Activated CD4-positive, alpha-beta memory T cell treated with anti-CD3 and anti-CD28 coated beads, Interleukin-2, amount 10 ng/mL, durations not matched to agents 7 days and 5 days (primary cell): ENCODE measurements at places on chromosomes 16 and 17.
A peak's percentile ranks its signal among the peaks of the same experiment; 100 is the strongest.

GRCh38 chr16:47967374-47967773 is 188.4 kb downstream of the ABCC12 start:
- no peak for DNase-seq

DNA sequence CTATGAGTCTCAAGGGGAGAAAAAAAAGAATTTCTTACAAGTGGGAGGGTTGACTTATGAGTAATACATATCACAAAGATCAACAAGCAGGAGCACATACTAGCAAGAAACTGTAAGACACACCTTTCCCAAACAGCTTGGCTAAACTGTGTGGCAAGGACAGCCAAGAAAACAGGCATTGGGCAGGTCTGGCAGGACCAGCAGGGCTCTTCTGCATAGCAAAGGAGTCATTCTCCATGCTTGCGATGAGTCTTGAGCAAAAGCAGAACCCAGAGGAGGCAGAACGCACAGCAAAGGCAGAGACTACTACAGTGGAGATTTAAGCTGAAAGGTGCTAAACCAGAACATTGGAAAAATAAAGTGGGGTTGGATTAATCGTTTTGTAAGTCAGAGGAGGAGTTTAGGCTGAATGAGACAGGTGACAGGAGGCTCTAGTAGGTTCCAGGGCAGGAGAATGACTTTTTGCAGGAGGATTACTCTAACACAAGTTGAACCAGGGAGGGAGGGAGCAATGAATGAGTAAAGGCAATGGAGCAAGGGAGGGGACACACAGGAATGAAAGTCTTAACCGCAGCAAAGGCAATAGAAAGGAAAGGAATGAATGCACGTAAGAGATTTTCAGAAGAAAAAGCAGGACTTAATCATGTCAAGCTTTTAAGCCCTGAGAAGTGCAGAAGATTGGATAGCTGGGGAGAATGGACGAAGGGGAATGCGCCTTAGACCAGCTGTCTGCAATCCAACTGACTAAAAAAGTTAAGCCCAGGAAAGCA is 2.7 kb downstream of the N4BP1 start:
- no peak for DNase-seq

DNA sequence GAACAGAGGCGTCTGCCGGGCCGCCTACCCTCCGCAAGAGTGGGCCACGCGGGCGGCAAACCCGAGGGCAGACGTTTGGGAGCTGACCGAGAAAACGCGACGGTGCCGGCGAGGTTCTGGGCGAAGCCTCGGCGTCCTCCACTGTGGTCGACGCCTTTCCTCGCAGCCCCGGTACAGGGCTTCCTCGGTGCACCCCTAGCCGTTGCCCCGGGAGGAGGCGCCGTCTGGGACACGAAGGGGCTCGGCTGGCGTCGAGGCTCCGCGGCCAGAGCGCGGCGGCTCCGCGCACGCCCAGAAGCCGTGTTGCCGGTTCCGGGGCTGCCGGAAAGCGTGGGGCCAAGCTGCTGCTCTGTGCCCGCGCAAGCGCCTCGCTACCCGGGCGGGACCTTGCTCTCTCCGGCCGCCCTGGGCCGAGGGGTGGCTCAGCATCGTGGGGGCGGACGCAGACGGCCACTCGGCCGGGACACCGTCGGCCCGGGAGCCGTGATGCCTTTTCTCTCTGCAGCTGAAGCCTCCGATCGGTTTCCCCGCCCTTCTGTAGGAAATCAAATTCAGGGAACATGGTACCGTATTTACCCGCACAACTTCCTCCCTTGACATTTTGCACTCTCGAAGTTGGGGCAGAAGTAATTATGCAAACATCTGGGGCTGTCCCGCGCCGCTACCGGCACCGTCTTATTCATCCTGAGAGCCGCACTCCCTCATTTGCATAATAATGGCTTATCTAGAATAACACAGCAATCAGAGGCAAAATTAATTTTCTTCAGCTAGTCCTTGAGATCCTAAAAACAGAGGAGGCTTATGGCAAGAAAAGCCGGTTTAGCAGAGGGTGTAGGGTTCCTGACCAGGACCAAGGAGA is 7.3 kb upstream of the CBX8 start:
- peak; percentile 70 for DNase-seq

GRCh38 chr16:27463741-27464591 is 62.0 kb downstream of the IL21R start:
- peak; percentile 64 for DNase-seq

DNA sequence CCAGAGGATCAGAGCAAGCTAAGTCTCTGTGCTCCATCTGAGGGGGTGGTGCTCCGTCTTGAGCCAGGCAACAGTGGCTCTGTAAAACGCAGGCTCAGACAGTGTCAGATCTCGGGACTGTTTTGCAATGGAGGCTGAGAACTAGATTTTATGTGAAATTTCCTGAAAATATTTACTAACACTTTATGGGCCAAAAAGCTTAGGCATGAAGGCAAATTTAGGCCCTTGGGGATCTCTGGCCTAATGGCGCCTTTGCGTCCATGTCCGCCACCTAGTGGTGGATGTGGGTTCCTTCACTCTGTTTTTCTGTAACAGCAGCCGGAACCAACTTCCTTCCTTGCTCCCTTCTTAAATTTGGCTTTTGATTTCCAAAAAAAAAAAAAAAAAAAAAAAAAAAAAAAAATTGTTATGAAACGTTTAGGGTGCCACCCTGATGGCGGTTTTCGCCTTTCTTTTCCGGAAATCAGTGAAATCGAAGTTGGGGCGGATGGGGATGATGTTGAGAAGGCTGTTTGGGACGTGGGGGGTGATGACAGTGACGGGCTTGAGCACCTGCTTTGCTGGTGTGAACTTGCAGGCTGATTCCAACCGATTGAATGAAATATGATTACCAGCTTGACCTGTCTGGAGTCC is 14.0 kb upstream of the ELAC2 start:
- peak; percentile 55 for DNase-seq

GRCh38 chr16:56637814-56638750 is at the start of gene MT1A:
Gene MT1A, plus strand, starts transcription at chr16:56638666. Its CDS starts 73 bp downstream, at chr16:56638739.
- DNase-seq = no peak

- no peak for DNase-seq
These were observed 30.4 kb downstream of the CCDC182 start for GRCh38 chr17:57714665-57715180.

DNA sequence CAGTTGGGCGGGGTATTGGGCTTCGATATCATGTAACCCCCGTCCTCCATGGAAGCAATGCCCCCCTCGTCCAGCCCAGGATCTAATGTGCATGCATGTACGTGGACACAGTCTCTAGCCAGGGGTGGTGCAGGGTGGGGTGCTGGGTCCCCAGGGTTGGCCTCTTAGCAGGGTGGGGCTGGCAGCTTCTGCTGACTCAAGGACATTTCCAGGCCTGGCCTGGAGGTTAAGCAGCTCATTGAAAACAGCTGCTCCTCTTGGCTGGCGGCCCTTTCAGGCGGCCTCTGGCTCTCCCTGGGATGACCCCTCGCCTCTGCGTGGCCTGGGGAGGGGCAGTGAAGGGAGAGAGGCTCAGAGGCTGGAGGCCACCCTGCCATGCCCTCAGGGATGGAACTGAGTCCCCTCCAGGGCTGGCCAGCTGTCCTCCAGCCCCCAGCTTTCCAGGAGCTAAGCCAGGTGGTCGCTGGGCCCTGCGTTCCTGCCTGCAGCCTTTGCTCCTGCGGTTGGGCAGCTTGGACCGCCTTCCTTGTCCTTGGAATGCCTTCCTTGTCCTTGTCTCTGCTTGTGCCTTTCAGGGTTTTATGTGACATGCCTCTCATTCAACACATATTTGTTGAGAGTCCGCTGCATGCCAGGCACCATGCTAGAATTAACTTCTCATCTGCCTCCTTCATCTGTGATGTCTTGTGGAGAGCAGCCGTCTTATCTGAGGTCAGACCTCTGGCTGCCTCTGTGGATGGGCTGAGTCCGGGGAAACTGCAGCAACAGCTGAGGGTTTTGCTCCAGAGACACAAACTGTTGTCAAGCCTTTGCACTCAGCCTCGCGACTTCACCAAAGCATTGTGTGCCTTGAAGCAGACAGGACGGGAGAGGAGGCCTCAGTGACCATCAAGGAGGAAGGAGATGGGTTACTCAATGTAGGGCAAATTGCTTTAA is 26.6 kb downstream of the MRC2 start:
- no peak for DNase-seq

GRCh38 chr17:40362696-40363110 is 1.8 kb downstream of the GJD3 start:
- DNase-seq = peak; percentile 90

DNA sequence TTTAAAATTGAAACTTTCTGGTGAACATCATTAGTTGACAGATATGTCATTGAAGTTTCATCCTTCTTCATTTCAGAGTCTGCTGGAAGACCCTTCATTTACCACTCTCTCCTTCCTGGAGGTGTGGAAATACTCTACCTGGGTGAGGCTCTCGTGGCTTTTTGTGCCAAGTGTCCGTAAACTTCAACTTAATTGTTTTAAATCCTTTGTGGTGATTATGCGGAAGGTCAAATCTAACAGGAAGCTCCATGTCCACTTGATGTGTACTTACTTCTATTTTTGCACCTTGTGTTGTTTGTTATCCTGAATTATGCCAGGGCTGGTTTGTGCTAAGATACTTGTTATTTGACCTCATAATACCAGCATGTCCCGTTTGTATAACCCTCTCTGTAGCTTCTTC is 129.2 kb downstream of the WWOX start:
- DNase-seq = no peak

DNA sequence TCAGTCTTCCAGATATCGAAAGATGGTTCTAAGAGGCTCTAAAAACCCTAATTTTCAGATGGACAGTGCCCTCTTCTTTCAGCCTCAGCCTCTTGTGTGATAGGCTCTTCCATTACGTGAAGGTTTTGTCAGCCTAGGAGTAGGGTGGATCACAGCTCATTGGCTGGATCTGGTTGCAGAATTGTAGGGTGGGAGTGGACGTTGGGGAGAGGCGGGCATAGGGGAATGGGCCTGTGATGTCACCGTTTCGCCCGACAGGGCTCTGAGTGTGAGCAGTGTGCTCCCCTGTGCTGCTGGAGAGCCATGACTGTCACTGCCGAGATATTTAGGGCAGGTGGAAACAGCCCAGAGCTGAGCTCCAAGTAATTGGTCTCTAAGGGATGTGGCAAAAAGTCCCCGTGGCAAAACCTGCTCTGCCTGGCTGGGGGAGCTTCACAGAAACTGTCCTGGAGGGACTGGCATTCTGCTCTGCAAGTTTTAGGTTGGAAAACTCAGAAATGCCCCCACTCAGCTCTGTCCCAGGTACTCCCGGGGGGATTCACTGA is 6.2 kb upstream of the WFIKKN1 start:
- no peak for DNase-seq

- DNase-seq = no peak
These were observed 144.7 kb upstream of the HS3ST3A1 start for GRCh38 chr17:13746404-13746803.

- no peak for DNase-seq
These were observed 612 bp downstream of the CISD3 start for GRCh38 chr17:38730526-38731379.

- DNase-seq = peak; percentile 26
These were observed 200.8 kb downstream of the PRKCB start for GRCh38 chr16:24036614-24037013.

DNA sequence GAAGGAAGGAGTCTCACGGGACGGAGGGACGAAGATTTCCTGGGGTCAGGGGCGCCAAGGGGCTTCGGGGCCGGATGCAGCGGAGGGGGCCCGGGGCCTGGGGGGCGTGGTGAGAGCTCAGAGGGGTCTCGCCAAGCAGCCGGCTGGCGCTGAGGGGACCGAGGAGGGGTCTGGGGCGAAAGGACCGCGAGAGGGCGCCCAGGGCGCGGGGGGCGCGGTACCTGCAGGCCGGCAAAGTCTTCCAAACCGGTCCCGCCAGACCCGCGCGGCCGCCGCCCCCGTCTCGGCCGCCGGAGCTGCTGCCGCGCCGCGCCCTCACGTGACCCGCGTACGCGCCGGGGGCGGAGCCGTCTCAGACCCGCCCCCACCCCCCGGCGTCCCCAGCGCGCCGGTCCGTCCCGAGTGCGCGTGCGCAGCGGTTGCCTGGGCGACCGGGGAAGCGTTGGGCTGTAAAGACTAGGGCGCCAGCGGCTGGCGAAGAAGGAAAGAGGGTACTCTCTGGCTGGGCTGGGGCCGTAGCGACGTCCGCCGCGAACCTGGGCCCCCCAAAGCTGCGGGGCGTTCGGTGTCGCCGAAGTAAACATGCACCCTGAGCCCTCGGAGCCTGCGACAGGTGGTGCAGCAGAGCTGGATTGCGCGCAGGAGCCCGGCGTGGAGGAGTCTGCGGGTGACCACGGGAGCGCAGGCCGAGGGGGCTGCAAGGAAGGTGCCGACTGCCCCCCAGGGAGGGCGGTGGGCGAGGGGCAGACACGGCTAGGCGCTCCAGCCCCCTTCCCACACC is at the start of the genes DNAAF1 and HSDL1:
TSS of gene DNAAF1 (plus strand) at position 450 of the 781 bp plus-strand sequence. CDS start at position 583, 133 bp downstream.
TSS of gene HSDL1 (minus strand) at position 319 of the 781 bp plus-strand sequence. CDS start 13,856 bp downstream, outside the sequence.
- DNase-seq = peak; percentile 94

GRCh38 chr16:75196836-75197235 is 10.1 kb downstream of the CTRB2 start:
- no peak for DNase-seq

- DNase-seq = no peak
These were observed 11.9 kb downstream of the FOXK2 start for GRCh38 chr17:82531431-82531881.

DNA sequence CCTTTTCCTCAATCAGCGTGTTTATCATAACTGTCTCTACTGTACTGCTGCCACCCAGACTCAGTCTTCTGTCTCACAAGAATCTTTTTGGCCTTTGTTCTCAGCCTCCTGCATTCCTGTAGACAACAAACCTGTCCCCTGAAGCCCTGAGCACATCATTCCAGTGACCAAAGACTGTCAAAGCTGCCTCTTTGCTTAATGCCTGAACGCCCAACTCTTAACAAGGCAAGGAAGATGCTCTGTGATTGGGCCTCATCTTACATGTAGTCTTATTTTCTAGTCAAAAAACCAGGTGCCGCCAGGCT is 29.3 kb upstream of the AQP8 start:
- DNase-seq = no peak

DNA sequence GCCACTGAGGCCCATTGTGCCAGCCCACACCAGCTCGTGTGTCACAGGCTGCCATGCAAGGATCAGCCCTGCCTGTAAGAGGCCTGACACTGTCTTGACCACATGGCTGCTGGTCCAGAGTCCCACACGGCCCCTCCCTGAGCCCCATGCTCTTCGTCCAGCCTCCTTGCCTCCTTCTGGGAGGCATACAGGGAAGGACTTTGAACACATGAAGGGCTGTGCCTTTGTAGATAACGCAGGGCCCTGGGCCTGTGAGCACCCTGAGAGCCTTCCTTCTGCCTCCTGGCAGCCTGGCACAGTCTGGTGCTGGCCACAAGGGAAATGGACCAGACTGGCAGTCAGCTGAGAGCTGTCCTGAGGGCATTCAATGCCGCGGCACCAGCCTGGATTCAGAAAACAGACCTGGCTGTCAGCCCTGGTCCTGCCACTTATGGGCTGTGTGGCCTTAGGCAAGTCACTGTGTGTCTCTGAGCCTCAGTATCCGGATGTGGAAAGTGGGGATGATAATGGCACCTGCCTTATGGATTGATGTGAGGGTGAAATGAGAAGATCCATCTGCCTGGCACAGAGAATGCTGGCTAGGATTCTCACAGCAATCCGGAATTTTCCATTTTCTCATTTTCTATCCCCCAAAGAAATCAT is 19.2 kb upstream of the SPNS2 start:
- DNase-seq = no peak

DNA sequence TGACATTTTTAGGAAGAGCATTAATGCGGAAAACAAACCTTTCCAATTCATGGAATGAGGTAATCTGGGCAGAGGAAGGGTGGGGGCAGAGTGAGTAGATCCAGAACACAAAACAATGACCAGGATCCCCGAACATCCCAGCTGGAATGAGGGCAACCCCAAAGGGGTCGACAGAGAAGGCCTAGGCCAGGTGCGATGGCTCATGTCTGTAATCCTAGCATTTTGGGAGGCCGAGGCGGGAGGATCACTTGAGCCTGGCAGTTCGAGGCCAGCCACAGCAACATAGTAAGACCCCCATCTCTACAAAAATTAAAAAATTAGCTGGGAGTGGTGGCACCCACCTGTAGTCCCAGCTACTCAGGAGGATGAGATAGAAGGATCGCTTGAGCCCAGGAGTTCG is 64.7 kb downstream of the ZFHX3 start:
- DNase-seq = no peak
